PC-3 (cell line): ENCODE measurements at places on chromosomes 3 and 15.

DNA sequence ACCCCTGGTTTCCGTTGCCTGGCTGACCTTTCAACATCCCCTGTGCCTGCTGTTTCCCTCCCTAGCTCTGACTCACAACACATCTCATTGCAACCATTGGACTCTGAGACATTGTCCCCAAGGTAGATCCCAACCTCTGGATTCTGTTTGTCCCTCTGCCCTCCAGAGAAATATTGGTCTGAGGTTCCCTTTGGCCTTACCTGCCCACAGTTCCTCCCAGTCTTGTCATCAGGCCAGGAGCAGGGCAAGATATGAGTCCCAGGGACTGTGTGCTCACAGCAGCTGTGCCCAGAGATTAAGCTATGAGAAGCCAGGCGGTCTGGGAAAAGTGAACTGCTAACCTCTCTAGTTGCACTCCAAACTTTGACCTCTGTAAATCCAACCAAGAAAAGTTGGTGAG, 168.2 kb upstream of the NR2F2 start:
- no peak for DNase-seq

DNA sequence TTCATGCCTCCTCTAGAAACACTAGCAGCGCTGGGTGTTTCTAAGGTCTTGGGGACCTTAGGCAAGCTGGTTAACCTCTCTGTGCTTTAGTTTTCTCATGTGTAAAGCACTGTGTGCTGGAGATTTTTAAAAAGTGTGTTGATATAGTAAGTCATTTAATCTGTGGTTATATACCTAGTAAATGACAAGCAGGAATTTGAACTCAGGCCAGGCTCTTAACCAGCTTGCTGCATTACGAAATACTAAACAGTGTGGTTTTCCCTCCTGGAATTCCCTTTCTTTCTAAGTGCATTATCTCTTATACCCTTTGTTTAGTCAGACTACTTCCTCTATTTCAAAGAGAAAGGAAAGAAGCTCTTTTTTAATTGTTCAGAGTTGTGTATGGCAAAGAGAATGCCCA, 26.5 kb downstream of the NEO1 start:
- DNase-seq = peak; percentile 71

GRCh38 chr3:38578081-38578475, 71.4 kb downstream of the SCN5A start:
- no peak for DNase-seq

DNA sequence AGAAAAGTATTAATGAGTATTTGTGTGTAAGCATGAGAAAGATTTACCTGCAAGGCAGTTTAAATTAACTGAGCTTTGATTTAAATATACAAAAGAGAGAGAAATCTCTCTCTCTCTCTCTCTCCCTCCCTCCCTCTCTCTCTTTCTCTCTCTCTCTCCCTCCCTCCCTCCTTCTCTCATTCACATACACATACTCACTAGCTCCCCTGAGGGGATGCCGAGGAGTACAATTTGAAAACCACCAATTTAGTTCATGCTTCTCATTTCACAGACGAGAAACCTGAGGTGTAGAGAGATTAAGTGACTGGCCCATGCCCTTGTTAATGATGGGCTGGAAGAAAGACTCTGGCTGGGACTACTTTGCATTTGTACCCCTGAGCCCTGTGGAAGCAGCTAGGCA, 59.4 kb downstream of the MECOM start:
- DNase-seq = no peak

GRCh38 chr15:70044168-70044567, 53.5 kb downstream of the TLE3 start:
- no peak for DNase-seq

GRCh38 chr3:60652829-60653228, 598.4 kb downstream of the FHIT start:
- DNase-seq = no peak

DNA sequence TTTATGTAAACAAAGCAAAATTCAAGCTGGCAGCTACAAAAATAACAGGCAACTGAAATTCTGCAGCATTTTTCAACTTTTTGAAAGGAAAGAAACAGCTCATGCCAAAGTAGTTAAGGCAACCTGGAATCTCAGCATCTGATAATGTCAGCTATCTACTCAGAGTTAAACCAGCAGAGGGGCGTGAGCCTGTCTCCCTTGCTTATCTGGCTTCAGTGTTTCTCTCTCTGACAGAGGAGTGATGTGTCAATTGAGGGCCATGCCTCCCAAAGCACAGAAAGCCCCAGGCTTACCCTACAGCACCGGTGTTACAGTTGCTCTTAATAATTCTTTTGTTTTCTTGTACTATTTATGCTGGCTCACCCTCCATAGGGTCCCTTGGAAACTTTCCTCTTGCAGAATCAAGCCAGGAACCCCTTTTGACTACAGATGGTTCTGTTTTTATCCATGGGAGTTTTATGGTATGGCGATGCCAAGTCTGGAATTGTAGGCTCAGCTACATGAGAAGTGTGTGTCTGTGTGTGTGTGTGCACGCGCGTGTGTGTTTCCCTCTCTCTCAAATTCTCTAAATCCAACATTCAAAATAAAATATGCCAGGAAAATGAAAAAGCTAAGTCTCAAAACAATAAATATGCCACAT, 7.3 kb downstream of the TMEM212 start:
- no peak for DNase-seq

GRCh38 chr3:57796261-57796660, 40.2 kb downstream of the SLMAP start:
- DNase-seq = peak; percentile 40

DNA sequence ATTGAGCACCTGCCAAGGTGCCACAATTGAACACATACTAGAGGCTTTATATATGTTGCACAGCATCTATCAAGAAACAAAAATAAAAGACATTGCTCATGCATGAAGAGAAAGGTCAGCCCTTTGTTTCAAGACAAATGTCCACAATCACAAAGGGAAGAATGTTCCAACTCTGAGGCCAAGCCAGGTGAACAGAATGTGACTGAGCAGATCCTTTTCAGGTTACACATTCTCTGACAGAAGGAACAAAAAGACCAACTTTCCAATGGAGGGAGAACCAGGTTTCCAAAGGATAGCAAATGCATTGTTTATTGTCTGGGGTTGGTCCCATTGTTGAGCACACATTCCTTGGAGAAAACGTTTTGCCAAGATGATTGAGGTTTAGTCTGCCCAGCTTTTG, 50.2 kb upstream of the FAM174B start:
- no peak for DNase-seq
